Ascending aorta (tissue), 2 donors: ENCODE measurements at places on chromosomes 16 and 17.

- DNase-seq = peak; percentile 76
Observed at GRCh38 chr17:78781104-78781892, 775 bp downstream of the CYTH1 start.

DNA sequence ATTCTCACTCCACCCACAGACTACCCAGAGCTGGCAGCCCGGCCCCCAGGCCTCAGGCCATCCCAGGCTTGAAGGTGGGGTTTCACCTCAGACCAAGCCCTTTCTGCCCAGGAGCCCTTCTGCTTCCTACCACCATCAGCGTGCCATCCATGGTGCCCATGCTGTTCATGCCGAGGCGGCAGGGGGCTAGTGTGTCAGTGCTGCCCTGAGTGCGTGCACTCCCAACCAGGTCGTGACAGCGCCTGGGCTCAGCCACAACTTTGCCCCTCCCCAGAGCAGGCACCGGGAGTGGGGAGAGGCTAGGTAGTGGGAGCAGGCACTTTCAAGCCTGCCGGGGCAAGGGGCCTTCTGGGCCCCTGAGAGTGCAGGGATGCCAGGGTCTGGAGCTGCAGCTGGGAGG is 8.5 kb downstream of the B3GNT9 start:
- no peak for DNase-seq

GRCh38 chr17:80969030-80969673 is 22.5 kb upstream of the CHMP6 start:
- no peak for DNase-seq

- no peak for DNase-seq
Observed at GRCh38 chr17:77485089-77485833, 344.5 kb downstream of the SEC14L1 start.

GRCh38 chr17:75146592-75146991 is 7.7 kb downstream of the JPT1 start:
- no peak for DNase-seq

DNA sequence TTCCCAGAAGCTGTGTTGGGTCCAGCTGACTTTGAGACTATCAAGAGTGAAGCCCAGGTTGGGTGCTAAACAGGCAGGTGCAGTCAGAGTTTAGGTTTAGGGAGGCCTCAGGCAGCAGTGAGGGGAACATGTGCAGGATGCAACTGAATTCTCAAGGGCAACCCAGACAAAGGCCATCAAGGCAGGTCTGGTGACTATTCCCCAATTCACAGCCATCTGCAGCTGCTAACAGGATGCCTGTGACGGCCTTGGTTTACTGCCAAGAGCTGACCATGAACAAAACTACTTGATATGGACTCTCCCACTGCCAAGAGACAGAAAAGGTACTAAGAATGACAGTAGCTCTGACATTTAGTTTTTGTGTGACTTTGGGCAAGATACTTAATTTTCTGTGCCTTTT is 45.2 kb upstream of the BCAR1 start:
- no peak for DNase-seq

DNA sequence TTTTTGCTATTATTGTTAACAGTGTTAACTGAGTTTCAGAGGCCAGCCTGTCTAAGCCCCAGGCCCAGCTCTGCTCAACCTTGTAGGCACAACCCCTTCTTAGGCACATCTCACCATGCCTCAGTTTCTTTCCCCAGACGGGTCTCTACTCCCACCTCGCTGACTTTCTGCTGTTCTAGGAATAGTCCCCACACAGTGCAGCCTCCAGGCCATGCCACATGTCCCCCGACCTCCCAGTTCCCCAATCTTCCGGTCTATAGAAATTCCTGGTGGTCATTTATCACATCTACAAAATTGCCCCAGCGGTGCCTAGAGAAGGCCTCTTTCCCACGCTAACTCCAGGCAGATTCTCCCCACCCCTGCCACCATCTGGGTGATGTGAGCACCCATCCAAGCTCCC is 34.8 kb downstream of the ADGRG5 start:
- no peak for DNase-seq

DNA sequence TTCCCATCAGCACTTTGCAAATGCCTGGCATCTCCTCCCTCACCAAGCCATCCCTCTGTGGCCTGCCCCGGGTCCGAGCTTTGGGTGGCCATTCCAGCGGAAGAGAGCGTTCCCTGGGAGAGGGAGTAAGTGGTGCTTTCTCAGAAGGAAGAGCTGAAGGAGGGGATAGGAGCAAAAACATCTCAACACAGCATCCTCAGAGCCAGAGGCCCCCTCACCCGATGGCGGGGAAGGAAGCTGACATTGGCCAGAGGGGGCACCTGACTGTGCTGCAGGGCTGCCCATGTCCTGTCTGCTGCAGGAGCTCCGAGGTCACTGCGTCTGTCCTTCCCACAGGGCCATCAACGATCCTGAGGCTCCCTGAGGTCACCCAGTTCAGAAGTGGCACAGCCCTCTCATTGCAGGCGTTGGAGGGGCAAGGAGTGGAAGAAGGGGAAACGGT is 427 bp upstream of the TLCD3B start:
- no peak for DNase-seq

GRCh38 chr17:63262751-63263476 is 183.2 kb downstream of the CYB561 start:
- no peak for DNase-seq

- no peak for DNase-seq
Observed at GRCh38 chr16:14110728-14111251, 39.7 kb downstream of the MRTFB start.

DNA sequence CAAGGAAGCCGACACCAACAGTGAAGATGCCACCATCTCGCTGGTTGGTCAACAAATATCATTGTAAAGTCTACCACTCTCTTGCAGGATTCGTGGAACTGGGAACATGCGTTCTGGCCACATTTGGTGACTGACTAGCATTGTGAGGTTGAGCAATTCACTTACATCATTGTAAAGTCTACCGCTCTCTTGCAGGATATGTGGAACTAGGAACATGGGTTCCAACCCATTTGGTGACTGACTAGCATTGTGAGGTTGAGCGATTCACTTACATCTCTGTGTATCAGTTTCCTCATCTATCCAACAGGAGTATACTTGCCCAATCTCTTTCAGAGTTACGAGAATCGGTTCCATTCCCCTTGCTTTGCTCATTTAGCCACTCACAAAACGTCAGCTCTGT is 42.6 kb upstream of the RPH3AL start:
- no peak for DNase-seq

DNA sequence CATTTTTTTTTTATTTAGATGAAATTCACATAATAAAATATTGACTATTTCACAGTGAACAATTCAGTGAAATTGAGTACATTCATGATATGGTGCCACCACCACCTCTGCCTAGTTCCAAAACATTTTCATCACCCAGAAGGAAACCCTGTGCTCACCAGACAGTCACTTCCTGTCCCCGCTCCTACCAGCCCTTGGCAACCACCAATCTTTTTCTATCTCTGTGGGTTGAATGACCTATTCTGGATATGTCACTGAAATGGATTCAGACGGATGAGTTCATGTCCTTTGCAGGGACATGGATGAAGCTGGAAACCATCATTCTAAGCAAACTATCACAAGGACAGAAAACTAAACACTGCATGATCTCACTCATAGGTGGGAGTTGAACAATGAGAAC is 40.5 kb downstream of the ATP2C2 start:
- DNase-seq = no peak

- no peak for DNase-seq
Observed at GRCh38 chr17:29331708-29332085, 37.7 kb upstream of the NUFIP2 start.
